ENCODE measurements at places on chromosomes 12 and 14.

- no peak for DNase-seq
Observed at GRCh38 chr12:120718055-120718454, 7.6 kb upstream of the ACADS start.

- no peak for DNase-seq
Observed at GRCh38 chr14:57820581-57820980, 45.3 kb downstream of the SLC35F4 start.

- DNase-seq = no peak
Observed at GRCh38 chr12:119229205-119229604, 50.5 kb downstream of the HSPB8 start.

GRCh38 chr12:4569261-4569660 lies 7.3 kb downstream of the DYRK4 start:
- DNase-seq = no peak

DNA sequence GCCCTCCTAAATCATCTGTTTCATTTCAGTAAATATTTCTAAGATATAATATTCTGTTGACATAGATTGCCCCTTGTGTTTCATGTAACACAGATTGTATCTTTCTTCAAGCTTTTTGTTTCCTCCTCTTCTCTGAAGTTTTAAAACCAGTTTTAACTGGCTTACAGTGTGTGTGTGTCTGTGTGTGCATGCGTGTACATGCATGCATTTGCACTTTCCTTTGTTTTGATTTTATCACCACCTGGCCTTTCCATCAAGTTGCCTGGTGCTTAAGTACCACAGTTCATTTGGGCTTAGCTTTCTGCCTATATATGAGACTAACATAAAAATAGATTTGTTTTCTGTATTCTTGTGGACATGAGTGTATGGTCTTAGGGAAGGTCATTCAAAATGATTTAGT lies 31.9 kb downstream of the ETNK1 start:
- no peak for DNase-seq

DNA sequence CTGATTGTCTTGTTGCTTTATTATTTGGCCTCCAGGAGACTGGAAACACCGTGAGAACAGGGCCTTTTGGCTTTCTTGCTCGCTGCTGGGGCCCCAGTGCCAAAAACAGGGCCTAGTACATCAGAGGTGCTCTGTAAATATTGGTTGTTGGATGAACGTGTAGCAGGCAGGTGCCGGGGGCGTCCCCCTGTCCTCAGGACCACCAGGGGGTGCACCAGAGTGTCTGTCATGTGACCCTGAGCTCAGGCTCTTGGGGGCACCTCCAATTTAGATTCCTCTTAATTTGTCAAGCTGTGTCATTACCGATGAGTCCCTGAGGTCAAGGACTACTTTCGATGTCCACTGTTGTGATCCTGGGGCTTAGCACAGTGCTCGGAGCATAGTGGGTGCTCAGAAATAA lies 87.1 kb downstream of the ACACB start:
- no peak for DNase-seq

DNA sequence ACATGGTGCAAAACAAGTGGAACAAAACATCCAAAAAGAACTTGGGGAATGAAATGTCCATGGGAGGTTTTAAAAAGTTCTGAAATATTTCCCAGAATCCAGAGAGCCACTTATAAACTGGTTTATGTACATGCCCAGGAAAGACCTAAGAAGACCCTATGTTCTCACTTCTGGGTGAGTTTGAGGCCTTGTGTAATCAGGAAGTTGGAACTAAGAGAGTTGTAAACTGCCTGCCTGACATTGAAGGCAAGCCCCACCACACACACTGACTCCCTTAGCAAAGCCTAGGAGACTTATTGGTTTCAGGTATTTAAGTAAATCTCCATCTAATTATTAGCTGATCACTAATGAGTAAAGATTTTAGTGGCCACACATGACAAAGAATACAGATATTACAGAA lies 142.5 kb downstream of the LRIG3 start:
- no peak for DNase-seq

GRCh38 chr14:85744573-85744972 lies 214.6 kb downstream of the FLRT2 start:
- no peak for DNase-seq

DNA sequence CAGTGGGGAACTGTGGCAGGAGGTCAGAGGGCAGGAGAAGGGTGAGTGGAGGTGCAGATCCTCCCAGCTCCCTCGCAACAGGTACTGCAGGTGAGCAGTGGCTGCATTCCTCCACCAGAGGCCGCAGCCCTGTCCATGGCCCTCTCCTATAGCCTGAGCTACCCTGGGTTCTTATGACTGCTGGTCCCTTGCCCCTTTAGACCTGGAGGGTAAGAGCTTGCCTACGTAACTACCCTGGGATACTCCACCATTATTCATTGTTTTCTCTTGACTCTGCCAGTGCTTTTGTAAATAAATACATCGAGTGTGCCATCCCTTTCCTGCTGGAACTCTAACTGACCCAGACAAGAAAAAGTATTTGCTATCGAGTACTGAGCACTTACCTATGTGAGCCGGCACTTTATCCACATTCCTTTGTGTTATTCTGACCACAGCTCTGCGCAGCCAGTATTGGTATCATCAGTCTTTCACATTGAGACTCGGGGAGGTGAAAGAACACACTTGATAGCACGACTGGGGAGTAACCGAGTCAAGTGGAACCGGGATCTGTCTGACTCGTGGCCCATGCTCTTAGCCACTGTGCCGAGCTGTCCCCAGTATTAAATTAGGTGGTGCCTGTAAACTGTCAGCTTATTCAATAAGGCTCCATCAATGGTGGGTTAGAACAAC lies 38.5 kb downstream of the LTBP2 start:
- no peak for DNase-seq

GRCh38 chr12:26627335-26627734 lies 205.7 kb downstream of the ITPR2 start:
- no peak for DNase-seq

GRCh38 chr14:59061292-59061691 lies 127.2 kb upstream of the DAAM1 start:
- no peak for DNase-seq

GRCh38 chr12:94779485-94779884 lies 129.1 kb upstream of the TMCC3 start:
- DNase-seq = no peak

DNA sequence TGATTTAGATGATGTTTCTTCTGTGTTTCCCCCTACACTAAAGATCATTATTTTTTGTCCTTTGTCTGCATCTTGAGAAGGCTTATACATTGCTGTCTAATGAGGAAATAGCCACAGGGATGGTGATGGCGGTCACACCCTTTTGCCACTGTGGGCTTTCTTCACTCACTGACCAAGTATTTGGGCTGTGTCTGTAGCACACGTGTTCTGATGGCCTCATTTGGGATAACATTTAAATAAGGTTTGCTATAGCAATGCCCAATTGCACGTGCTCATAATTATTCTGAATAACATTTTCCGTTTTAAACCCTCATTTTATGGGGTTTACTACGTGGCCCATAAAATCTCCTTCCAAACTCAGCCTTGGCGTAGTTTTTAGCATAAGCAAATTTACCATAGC lies 230.3 kb upstream of the PRICKLE1 start:
- DNase-seq = no peak

GRCh38 chr14:53921027-53921426 lies 35.6 kb downstream of the BMP4 start:
- no peak for DNase-seq

DNA sequence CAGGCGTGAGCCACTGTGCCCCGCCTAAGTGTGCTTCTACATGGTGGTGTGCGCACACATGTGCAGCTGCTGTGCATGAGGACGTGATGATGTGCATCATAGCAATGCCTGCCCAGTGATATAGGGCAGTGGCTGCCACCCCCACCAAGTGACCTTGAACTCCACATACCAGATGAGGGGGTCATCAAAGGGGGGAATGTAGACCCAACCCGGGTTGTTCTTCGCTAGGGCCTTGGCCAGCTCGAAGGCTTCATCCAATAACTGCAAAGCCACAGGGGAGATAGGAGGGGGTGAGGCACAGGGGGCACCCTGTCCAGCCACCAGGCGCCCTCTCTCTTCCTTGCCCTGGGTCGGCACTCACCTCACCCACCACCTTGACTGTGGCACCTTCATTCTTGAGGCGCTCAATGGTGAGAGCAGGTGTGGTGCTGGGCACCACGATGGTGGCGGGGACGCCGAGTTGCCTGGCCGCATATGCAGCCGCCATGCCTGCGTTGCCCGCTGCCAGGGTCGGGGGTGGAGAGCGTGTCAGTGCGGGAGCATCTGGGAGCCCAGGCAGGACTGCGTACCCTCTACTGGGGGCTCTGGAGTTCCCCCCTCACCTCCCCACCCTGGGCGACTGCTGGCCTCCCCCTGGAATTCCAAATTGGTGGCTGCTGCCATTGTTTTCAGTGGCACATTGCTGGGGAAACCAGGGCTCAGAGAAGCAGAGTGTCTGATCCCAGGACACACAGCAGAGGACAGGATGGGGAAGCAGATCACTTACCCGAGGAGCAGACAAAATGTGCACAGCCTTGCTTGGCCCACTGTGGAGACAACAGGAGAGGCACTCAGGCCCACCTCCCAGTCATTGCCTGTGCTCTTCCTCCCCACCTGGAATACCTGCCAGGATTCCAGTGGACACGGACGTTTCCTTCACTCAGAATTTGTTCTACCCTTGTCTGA lies 5.1 kb downstream of the SDS start:
- DNase-seq = no peak

Data from CD4-positive, alpha-beta memory T cell (primary cell).